LNCaP clone FGC (cell line): ENCODE measurements at places on chromosomes 1 and 21.

DNA sequence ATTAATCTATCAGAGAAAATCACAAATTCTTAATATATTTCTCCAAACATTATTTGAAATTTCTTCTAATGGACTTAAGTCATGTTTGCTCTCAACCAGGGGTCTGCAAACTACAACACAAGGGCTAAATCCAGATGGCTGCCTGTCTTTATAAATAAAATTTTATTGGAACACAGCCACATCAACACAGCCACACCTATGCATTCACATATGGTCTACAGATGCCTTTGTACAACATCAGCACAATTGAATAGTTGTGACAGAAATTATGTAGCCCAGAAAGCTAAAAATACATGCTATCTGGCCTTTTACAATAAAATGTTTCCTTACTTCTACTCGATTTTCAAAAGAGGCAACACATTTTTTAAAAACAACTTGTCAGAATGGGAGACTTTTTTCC is 103.9 kb downstream of the DPYD start:
- no peak for DNase-seq

GRCh38 chr1:4310396-4310923 is 343.9 kb upstream of the AJAP1 start:
- no peak for DNase-seq

DNA sequence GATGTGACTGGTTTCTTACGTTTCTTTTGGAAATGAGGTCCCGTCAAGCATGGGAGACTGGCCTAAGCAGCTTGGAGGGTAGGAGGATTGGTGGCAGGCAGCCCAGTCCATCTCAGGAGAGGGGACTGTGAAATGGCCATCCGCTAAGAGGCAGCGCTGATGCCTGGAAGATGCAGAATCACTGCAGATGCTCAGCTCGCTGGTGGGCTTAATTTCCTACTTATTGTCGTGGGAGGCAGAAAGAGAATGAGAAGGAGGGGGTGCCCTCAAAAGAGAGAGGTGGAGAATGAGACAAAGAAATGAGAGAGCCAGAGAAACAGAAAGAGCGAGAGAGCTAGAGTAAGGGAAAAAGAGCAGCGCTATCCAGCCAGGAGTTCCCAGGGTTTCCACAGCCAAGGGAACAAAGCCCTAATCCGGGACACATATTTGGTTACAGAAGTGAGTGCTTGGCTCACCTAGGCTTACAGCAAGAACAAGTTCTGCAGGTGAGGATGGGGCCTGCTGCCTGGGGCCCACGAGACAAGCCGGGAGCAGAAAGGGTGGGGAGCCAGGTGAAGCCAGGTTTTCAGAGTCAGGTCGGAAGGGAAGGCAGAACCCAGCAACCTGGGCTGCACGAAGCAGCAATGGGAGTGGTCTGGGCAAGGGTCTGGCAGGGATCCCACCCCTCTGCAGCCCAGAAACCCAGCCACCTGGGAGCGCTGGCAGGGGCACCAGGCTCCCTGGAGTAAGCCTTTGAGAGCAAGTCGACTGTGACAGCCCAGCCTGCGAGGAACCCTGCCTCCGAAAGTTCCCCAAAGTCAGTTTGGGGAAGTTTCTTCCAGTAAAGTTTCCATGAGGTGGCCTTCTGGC is 5.8 kb downstream of the ECE1 start:
- DNase-seq, result no peak

DNA sequence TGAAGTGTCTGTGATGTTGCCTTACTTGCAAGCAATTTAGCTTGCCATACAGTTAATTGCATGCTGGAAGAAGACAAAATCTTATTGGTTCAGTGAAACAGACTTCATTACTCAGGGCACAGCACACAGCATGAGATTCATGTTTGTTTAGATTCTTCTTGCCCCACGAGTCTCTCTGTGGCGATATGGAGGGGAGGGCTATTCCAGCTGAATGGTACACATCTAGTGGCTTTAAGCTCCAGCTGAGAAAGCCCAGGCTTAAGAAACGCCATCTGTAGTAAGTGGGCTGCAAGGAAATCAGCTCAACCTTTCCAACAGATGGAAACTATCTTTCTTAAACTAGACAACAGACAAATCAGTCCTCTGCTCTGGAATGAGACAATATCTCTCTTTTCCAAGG is 1022.0 kb downstream of the NCAM2 start:
- DNase-seq, result no peak

DNA sequence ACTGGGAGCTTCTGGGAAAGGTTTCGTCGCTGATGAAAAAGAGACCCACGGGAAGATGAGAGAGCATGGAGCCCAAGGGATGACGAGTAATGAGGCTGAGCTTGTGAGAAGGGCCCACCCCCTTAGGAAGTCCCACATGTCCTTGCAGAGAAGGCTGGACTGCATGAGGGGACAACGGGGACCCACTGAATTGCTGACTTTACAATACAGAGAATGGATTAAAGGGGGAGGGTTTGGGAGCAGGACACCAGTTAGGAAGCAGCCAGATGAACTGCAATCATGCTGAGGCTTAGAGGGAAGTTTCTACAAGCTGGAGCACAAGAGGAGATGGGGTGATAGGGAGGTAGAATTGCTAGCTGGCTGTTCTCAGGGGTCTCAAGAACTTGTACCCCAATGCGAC is 5.5 kb upstream of the TMEM51 start:
- DNase-seq, result no peak

GRCh38 chr1:20076710-20077461 is 6.9 kb downstream of the PLA2G5 start:
- DNase-seq, result no peak

- no peak for DNase-seq
These were observed 33.2 kb upstream of the ENO1 start for GRCh38 chr1:8911416-8912309.

- no peak for DNase-seq
These were observed at the start of gene GBP6 for GRCh38 chr1:89363638-89364536. Gene GBP6 (plus strand): TSS chr1:89364059. CDS start chr1:89368552, 4,493 bp downstream.

DNA sequence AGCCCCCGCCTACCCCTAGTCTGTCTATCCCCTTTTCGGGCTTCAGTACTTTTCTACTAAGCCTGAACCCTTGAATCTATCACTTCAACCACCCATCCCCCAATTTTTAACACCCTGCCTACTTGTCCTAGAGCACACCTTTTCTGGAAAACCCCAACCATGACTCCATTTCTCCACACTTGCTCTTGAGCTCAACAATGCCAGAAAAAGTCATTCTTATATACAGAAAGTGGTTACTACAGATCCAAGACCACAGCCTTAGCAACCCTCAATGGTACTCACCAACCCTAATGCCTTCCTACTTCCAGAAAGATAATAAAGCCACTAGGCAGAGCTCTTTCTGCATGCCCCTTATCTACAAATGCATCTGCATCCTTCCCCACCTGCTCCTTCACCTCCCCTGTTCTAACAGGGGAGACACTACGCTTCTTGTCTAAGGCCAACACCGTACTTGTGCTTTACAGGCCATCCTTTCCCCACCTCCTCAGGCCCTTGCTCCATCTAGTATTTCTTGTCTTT is 41.2 kb downstream of the DMAP1 start:
- no peak for DNase-seq

DNA sequence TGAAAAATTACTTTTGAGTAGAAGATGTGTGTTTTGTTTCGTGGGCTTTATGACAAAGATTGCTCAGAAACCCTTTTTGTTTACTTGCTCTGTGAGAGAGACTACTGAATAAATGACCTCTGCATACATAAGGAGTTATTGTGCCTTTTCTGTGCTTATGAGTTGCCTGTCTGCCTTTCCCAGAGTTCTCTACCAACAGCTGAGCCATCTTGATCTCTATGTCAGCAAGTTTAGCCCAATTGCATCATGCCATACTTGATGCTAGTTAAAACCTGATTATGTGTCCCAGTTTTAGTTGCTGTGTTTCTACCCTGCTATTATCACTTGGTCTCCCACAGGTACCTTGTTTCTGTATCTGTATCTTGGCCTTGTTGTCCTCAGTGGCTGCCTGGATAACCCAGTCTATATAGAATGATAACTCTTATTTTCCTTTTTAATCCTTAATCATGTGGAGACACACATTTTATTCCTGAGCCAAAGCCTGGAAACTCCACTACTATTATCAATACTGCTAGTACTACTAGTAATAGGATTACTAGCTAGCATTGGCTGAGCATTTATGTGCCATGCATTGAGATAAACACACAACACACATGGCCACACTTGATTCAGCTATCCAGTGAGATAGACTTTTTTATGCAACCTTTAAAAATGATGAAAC is 28.7 kb upstream of the GNG12 start:
- no peak for DNase-seq

GRCh38 chr1:155940482-155940992 is 901 bp upstream of the RXFP4 start:
- DNase-seq, result peak; percentile 21

DNA sequence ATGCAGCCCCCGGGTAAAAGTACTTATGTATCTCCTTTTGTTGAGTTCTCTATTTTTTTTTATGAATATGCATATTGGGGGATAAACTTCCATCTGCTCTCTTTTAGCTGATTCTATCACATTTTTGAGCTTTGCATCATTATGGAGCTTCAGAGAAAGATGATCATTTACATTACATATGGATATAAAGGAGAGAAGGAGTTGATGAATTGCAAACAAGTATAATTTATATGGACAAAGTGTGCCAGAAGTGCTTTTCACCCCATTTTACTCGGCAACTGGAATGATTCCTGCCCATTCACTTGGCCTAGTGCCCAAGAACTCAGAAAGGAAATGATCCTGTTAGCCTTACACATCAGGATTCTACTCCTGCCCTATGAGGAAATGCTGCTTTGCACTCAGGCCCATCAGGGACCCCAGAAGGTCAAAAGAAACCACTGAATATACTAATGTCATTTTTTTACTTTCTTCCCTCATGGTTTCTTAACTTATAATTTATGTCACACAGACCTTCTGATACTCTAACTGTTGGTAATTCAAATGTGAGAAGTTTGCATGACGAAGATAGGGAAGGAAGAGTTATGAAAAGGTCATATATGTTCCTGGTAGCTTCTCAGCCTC is 65.6 kb downstream of the SAMSN1 start:
- DNase-seq, result no peak

GRCh38 chr1:43994794-43995790 is 3.7 kb downstream of the CCDC24 start:
- no peak for DNase-seq

DNA sequence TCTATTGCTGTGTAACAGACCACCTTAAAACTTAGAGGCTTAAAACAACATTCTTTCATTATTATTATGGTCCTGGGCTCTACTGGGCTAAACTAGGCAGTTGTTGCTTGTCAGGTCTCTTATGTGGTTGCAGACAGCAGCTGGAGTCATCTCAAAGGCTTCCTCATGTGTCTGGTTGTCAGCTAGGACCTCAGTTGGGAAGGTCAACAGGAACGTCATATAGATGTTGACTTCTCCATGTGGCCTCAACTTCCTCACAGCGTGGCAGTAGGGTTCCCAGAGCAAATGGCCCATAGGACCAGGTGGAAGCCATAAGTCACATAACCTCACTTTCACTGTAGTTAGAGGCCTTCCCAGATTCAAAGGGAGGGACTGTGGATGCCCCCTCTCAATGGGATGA is 15.4 kb upstream of the MEF2D start:
- DNase-seq, result no peak

DNA sequence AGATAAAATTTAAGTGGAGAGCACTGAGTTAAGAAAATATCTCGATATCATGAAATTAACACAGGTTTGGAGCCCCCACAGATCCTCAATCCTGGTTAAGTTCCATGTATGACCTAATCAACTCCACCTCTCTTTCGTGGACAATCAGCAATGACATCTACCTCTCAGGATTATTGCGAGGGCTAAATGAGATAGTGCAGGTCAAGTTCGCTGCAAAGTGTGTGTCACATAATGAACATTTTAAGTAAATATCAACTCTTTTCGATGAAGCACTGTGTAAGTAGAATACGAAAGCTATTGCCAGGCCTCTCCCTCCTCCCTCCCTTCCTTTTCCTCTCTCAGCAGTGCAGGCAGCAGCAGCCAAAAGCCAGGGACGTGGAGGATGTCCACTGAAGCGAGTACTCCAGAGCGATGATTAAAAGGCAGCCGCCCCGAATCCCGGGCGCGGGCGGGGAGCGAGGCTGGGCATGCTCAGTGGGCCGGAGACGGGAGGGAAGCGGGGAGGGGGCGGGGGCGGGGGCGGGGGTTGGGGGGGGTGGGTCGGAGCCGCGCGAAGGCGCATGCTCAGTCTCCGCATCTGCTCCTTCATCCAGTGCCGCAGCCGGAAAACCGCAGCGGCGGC is at the start of gene CAMSAP2:
TSS of gene CAMSAP2 (plus strand) at position 567 of the 622 bp plus-strand sequence. CDS start 935 bp downstream, outside the sequence.
- DNase-seq, result no peak

GRCh38 chr1:29519108-29519787 is 282.9 kb downstream of the PTPRU start:
- DNase-seq, result no peak
